DND-41 (cell line): ENCODE measurements at places on chromosomes 16 and 17.
A peak's percentile ranks its signal among the peaks of the same experiment; 100 is the strongest.

- DNase-seq, result no peak
These were observed 2.8 kb upstream of the KDM6B start for GRCh38 chr17:7831233-7831632.

GRCh38 chr17:1914661-1915083, 84.9 kb downstream of the RPA1 start:
- no peak for DNase-seq

DNA sequence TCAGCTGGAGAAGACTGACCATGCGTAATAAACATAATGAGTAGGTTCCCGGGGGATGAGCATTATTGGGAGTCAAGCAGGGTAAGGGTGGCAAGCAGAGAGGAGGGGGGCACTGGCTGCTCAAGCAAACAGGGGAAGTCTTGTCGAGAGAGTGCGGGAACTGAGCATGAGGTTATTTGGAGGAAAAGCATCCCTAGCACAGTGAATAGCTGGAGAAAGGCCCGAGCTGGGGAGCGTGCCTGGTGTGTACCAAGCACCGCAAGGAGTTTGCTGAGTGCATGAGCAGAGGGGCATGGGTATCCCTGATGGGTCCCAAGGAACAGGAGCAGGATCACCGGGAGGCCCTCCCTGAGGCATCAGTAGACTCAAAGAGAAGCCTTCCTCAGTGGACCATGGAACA, 17.2 kb downstream of the CYTH1 start:
- DNase-seq, result no peak

- DNase-seq, result no peak
These were observed 19.8 kb downstream of the B9D1 start for GRCh38 chr17:19342611-19343255.

DNA sequence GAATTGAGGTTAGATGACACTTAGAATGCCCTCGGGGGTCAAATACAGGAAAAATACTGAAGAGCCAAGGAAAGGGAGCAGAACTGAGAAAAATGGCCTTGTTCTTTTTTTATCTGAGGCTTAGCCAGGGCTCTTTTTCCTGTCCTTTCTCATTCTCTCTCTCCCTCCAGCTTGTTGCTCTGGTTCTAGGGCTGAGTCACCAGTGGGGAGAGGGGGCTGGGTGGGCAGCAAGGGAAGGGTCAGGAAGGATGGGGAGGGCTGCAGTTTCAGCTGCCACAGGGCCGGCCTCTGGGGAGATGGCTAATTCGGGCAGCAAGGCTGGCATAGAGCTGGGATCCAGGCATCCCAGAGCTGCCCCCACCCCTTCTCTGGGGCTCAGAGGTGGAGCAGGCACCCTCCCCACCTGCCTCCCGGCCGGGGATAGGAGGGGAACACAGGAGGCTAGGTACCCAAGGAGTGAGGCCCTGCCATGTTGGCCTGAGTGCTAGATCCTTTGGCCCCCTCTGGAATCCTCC, 3.9 kb downstream of the ITGA3 start:
- no peak for DNase-seq

- DNase-seq, result no peak
These were observed 6.9 kb downstream of the WIPI1 start for GRCh38 chr17:68450391-68450790.

DNA sequence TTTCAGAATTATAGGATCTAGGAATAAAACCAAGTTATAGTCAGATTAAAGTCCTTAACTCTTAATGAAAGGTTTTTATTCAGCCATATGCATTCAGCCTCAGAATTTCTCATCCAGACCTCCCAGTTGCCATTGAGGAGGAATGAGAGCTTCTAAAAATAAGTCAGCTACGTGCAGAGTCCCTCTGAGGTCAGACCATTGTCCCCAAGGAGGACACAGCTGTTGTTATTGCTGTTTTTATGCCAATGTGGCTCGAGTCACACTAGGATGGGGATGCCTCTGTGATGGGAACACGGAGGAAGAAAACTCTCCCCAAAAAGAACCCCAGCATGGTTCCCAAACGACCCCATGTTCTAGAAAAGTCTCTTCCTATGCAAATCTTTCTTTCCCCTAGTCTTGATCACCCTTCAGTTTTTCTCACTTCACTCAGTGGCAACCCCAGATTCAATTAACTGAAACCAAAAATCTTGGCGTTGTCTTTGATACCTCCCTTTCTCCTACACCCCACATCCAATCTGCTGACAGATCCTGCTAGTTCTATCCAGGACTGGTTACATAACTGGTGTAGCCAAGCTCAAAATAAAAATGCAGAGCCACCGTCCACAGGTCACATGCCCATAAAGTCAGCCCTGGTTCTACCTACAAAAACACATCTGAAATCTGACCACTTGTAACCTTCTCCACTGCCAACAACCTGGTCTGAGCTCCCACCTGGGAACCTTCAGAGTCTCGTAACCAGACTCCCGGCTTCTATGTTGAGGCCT, 138.2 kb upstream of the ERCC4 start:
- DNase-seq, result no peak

- peak; percentile 58 for DNase-seq
These were observed 852 bp upstream of the HELZ start for GRCh38 chr17:67245694-67246402.

DNA sequence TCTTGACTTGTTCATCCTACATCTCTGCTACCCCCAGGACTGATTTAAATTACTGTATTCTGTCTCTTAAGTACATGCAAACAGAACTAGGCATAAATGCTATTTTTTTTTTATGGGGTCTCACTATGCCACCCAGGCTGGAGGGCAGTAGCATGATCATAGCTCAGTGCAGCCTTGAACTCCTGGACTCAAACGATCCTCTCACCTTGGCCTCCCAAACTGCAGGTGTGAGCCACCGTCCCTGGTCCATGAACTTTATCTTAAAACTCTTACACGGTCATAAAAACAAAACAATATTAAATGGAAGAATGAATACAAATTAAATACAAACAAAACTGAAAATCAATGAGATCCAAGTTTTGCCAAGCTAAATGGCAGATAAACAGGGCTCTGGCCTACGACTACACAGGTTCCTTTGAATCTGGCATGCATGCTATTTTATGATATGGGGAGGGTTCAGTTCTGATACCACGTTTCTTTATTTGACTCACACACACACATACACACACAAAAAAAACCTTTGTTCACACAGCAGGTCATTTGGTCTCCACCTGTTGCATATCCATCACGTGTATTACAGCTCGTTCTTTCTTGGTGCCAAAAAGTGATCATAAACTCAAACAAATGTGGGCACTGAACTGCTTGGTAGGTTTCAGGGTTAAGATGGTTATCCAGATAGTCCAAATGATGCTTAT, 1.1 kb upstream of the PKD1L3 start:
- no peak for DNase-seq
